ENCODE measurements at places on chromosomes 2 and 18.

- DNase-seq: no peak
Measured at GRCh38 chr2:197672371-197672893, 3.0 kb downstream of the RFTN2 start.

- no peak for DNase-seq
Measured at GRCh38 chr18:3595369-3596273, 145.6 kb downstream of the TGIF1 start.

GRCh38 chr2:150188177-150188576, 299.3 kb downstream of the RND3 start:
- no peak for DNase-seq

DNA sequence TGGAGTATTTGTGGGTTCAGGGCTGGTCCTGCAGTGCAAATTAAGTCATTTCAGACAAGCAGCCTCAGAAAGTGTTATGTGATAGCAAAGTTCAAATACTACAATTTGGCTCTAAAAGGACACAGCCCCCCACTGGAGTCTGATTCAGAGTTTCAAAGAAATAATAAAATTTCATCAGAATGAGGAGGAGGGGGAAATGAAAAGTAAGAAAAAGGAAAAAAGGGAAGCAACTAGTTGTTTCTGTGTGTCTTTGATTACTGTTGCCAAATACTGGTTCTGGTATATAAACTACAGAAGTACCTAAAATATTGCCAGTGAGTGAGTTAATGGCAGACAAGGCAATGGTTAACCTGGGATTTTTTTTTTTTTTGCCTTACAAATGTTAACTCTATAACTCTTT, 773.9 kb downstream of the BCL11A start:
- no peak for DNase-seq

Measured in stimulated activated CD8-positive, alpha-beta memory T cell treated with anti-CD3 and anti-CD28 coated beads, Interleukin-7, amount 100 ng/mL, for 24 hours (primary cell).